ENCODE measurements at places on chromosomes 6 and 20.

- no peak for DNase-seq
Measured at GRCh38 chr6:107345393-107345792, 114.0 kb downstream of the PDSS2 start.

DNA sequence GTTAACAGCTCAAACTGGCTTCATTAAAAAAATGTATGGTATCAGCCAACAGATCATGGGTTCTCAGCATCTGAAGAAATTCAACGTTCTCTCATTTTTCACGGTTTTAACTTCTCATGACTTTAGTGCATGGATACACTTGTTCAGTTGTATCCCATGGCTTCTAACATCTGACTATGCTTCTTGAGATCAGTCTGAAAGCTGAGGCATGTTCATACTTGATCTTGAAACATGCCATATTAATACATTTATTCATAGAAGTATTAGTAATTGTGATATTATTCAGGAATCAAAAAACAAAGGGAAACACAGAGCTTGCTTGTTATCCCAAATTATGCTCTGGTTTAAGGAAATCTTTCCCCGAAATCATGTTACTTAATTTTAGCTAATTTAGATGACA, 649.4 kb downstream of the PRKN start:
- no peak for DNase-seq

GRCh38 chr20:5974531-5974930, 24.1 kb downstream of the MCM8 start:
- DNase-seq, result no peak

GRCh38 chr20:58494923-58495622, 20.1 kb downstream of the APCDD1L start:
- DNase-seq, result no peak

DNA sequence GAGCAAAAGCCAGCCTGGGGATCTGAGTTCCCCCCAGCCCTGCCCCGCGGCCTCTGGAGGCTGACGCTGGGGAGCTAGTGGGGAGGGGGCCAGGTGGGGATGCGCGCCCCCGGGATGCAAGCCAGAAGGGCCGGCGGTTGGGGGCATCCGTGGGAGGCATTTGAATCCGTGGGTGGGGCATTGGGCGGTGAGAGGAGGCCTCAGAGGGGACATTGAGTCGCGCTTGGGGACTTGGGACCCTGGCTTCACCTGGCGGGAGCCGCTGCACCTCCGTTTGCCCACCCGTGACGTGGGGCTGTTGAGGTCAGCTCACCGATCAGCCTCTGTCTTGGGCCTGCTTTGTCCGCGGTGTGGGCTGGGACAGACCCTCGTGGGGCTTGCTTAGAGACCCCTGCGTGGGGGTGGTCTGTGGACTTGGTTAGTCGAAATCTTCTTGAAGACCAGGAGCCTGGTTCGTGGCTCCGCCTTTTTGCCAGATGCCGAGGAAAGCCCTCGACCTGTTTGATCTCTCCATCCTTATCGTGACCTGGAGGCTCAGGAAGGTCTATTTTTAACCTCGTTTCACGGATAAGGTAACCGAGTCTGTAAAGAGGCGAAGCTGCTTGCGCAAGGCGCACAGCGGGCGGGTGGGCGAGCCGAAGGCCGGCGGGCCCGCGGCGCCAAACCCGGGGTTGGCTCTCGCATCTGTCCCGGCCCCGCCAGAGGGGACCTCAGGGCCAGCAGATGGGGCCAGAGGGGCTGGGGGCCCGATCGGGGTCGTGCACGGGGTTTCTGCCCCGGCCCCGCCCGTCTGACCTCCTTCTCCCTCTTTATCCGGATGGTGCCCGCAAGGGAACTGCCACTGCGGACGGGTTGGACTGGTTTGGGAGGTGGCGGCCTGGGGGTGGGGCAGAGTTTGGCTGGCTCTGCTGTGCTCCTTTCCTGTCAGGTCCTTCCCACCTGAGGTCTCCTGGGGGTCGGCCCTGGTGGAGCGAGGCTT, 8.3 kb downstream of the FAM110A start:
- DNase-seq, result no peak

- DNase-seq, result no peak
Measured at GRCh38 chr6:81979329-81979728, 226.8 kb upstream of the TENT5A start.

- DNase-seq, result no peak
Measured at GRCh38 chr20:39049148-39049547, 87.0 kb downstream of the DHX35 start.

- no peak for DNase-seq
Measured at GRCh38 chr6:52509281-52510212, 67.3 kb downstream of the TRAM2 start.

DNA sequence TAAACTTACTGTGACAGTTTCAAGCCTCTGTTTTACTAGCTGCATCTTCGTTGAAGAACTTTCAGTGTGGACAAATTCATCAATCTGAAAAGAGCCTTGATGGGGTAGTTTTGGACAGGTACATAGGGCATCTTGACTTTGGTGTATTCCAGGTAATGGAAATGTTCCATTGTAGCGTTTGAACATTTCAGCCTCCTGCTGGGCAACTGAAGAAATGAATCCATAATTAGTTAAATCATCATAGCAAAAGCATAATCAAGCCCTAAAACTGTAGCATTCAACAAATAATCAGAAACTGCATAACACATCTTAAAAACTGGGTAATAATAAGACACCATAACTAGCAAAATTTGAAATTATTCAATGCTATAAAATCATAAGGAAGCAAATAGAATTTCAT, 86.2 kb downstream of the AHI1 start:
- no peak for DNase-seq

Measured in HCT116 (cell line).